ENCODE measurements at places on chromosomes 7 and 10.
A peak's percentile ranks its signal among the peaks of the same experiment; 100 is the strongest.

- DNase-seq: no peak
These were observed 351.2 kb downstream of the GFRA1 start for GRCh38 chr10:115921795-115922194.

GRCh38 chr10:131654471-131655087, 246.2 kb upstream of the PPP2R2D start:
- DNase-seq: no peak

GRCh38 chr7:55520426-55521140, 51.7 kb downstream of the VOPP1 start:
- DNase-seq: no peak

GRCh38 chr7:128800567-128800966, 8.8 kb downstream of the CCDC136 start:
- DNase-seq: no peak

DNA sequence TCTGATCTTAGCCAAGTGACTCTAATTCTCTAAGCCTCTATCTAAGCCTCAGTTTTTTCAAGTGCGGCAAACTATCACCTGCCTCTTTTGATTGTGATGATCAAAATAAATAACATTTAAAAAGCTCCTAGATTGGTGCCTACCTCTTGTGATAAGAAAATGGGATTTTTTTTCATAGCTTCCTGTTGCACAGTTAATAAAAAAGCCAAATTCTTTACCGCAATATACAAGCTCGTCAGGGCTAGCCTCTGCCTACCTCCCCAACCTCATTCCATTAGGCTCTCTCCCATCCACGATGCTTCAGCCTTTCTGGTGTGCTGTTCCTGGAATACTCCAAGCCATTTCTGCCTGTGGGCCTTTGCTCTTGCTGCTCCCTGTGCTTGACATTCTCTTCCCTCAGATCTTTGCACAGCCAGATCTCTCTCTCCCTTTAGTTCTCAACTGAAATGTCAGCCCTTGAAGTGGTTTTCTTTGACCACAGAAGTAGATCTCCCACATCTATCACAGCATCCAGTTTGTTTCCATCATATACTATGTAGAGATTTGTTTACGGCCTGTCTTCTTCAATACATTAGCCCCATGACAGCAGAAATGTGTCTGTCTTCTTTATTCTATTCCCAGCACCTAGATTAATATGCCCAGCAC, 48.8 kb downstream of the SFR1 start:
- DNase-seq: no peak

DNA sequence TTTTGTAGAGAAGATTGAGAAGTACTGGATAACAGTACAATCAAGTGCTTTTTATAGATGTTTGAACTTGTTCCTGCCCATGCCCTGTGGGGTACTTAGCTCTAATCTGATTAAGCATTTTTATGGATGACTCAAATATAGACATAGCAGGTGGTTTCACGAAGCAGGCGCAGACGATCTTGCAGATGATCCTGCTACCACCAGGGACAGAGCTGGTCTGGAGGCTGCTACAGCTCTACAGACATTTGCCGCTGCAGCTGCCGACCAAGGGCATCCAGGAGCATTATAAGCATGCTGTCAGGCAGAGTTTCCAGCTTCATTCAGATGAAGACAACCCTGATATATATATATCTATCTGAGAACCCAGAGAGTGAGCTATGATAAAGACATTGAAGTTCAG, 650.4 kb downstream of the NXPH1 start:
- DNase-seq: no peak

DNA sequence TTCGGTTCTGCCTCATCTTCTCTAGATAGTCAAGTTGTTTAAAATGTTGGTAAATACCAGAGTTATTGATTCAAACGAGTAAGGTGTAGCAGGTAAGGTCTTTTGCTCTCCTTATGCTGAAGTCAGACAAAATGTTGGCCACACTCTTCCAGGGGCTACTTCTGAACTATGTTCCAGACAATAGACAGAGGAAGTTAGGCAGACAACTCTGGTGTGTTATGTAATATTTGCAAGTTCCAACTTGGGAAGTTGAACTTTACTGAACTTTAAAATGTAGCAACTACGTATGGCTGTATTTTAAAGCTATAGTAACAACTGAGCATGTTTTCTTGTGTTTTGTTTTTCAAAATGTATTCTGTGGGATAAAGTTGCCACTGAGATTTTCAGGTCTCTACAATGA, 125.7 kb upstream of the NEBL start:
- no peak for DNase-seq

DNA sequence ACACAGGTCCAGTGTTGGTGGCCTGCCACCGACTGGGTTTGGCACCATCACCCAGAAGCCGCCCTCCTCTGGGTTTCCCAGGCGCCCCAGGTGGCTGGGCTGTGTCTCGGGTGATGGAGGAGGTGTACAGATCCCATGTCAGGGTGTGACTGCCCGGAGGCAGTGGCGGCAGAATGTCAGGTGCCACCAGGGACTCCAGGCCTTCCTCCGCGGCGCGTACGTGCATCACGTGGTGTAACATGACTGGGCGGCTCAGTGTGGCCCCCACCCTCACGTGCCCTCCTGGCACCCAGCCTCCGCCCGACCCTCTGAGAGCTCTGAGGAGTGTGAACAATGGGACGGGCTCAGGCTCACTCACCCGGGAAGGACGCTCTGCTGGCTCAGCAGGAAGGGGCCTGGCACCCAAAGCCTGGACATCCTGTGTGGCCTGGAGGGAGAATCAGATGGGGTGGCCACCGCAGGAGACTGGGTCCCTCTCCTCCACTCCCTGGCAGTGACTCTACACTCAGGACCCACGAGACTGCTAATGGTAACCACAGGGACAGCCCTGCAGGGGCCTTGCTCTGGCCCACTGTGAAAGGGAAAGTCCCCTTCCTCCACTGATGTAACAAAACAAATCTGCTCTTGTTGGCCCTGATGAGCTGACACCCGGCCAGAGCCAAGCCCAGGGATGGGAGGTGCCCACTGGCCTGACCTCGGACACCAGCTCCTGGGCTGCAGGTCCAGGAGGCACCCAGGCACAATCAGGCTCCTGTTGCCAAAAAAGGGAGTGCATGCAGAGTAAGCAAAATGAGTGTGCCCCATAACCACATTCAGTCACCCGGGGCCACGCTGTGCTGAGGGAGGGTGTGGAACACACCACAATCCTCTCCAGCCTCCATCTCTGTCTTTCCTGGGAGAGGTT, 164.8 kb downstream of the PRKAG2 start:
- DNase-seq: no peak

DNA sequence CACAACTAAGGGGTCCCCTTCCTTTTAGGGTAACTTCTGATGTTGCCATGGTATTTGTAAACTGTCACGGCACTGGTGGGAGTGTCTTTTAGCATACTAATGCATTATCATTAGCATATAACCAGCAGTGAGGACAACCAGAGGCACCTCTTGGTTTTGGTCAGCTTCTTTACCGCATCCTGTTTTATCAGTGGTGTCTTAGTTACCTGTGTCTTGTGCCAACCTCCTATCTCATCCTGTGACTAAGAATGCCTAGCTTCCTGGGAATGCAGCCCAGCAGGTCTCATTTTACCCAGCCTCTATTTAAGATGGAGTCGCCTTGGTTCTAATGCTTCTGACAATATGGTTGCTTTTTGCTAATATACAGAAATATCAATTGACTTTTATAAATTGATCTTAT, 54.9 kb downstream of the AHCYL2 start:
- DNase-seq: no peak

DNA sequence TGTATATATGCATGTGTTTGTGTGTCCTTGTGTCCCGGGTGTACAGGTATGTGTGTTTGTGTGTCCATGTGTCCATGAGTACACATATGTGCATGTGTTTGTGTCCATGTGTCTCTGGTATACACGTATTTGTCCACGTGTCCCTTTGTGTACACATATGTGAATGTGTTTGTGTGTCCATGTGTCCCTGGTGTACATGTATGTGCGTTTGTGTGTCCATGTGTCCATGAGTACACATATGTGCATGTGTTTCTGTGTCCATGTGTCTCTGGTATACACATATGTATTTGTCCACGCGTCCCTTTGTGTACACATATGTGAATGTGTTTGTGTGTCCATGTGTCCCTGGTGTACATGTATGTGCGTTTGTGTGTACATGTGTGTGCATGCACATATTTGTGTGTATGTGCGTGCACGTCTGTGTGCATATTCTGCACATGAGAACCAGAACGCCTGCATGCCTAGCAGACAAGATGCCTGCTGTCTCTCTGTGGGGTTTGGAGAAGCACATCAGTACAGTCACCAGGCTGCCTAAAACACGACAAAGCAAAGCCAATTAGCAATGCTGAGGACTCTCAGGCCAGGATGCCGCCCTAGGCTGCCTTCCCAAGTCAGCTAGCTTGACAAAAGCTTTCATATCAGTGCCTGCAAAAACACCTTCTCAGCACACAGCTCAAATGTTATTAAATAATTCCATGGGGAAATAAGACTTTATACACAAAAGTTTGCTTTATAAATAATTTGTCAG, 327.8 kb downstream of the PTPRN2 start:
- DNase-seq: no peak

- DNase-seq: no peak
These were observed 1.4 kb upstream of the RTKN2 start for GRCh38 chr10:62270020-62270419.

GRCh38 chr10:93542358-93542791, 24.1 kb upstream of the FFAR4 start:
- no peak for DNase-seq

GRCh38 chr10:19819419-19820033, 3.3 kb downstream of the PLXDC2 start:
- no peak for DNase-seq

DNA sequence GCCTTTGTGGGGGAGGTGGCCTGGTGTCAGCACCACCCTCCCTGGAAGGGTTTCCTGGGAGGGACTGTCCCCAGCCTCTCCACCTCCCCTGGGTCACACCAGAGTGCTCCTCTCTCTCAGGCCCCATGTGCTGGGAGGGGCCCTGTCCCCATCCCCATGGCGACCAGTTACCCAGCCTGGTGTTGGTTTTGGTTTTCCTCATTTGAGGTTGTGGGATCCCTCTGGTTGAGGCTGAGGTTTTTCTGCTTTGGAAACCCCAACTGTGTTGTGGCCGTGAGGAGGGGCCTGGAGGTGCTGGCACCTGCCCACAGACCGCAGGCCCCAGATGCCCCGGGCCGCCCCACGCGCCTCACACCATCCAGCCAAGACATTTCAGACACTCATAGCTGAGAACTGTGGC, 106.3 kb downstream of the GRK5 start:
- no peak for DNase-seq

DNA sequence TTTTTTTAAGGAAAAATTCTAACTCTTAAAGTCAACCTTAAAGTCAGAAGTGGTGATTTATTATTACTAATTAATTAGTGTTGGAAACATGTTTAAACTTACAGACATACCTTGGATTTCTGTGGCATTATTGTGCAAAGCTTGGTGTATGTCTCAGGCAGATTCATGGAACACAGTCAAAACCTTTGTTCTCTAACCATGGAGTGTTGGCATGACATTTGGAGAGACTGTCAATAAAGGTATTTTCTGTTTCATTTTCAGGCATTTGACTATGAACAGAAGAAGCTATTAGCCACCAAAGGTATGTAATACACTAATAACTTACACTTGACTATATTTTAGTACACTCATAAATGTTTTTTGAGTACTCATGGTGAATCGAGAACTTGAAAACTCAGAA, 293.7 kb downstream of the BICC1 start:
- no peak for DNase-seq

- no peak for DNase-seq
These were observed 10.1 kb downstream of the GPR146 start for GRCh38 chr7:1054438-1054837.

- no peak for DNase-seq
These were observed 283.1 kb downstream of the POM121L12 start for GRCh38 chr7:53318566-53318965.

- DNase-seq: no peak
These were observed 83.0 kb downstream of the MGMT start for GRCh38 chr10:129550076-129550475.

- no peak for DNase-seq
These were observed 32.2 kb downstream of the HACD1 start for GRCh38 chr10:17585016-17585415.

DNA sequence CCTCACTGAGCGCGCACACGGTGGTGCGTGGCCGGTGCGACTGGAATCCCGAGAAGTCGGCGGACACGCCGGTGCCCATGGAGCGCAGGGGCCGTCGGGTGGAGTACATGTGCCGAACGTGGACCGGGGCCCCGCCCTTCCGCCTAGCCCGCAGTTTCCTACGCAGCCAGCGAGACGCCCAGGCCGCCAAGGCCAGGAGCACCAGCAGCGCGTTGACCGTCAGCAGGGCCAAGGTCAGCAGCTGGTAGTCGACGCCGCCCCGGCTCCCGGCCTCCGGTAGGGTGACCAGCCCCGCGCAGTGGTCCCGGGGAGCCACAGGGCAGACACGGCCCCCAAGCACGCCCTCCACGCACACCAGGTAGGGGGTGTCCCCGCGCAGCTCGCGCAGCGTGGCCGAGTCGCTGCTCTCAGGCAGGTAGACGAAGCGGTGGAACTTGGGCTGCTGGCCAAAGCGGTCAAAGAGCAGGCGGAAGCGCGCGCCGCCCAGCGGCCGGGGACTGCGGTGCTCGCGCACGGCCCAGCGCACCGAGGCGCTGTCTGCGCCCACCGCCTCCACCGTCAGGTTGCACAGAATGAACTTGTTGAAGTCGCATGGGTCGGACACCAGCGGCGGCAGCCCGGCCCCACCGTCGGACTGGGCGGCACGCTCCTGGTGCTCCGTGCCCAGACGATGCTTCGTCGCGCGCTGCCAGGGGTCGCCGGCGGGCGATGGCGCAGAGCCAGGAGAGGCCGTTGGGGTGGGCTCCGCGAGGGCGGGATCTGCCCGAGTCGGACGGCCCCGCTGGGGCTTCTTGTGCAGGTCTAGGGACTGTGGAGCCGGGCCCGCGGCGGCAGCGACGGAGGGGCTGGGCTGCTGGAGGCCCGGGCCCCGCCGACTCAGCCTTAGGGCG, 2.2 kb downstream of the TRIL start:
- DNase-seq: peak; percentile 85

DNA sequence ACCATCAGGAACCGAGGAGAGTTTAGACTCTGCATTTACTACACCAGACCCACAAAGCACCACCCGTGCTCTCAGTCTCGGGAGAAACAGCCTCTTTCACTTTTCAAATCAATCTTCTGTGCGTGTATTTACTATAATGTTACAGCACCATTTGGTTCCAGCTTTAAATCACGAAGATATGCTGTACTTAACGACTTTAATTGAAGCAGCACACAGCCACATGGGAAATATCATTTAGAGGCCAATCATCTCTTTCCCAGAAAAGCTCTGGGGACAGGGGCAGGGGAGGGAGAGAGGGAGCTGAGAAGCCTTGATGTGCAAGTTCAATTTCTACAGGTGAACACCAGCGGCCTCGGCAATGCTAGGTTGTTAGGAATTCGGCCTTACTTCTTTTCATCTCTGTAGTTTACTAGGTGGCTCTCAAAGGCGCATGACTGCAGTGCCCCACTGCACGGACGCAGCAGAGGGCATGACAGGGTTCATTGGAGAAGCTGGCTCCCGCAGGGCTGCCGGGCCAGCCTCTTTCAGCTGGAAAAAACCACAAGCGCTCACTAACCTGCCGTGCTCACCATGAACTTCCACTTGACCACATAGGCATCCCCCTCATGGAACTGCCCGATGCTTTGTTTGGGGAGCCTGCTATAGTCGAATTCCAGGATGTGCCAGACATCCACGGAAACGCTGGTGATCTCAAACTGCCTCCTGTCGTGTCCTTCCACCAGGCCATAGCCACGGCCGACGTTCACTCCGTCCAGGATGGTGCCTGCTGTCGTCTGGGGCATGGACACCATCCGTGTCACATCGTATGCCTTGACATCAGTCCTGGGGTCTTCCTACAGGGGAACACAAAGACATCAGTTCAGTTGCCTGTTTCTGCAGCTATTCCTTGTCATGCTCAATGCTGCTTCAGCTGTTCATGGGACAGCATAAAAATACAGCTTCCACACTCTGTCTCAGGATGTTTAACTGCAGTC, 154.5 kb downstream of the SVIL start:
- DNase-seq: no peak

Data from NCI-H1930 (cell line).